Glomerular endothelial cell (primary cell): ENCODE measurements at places on chromosomes 3 and 15. TPM values are rescaled to one million over a fixed set of nuclear protein-coding genes. Genes with fewer than 3 reads are reported as not detected.

- DNase-seq, result no peak
These were observed 9.7 kb upstream of the FBLN2 start for GRCh38 chr3:13539292-13539638.

DNA sequence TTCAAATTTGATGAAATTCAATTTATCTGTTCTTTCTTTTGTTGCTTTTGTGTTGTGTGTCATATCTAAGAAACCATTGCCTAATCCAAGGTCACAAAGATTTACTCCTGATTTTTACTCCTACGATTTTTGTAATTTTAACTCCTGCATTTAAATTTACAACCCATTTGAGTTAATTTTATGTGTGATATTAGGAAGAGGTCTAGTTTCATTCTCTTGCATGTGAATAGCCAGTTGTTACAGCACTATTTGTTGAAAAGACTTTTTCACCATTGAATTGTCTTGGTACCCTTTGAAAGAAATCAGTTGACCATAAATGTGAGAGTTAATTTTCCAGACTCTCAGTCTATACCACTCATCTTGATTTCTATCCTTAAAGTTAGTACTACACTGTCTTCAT, 23.9 kb downstream of the CRTAP start:
- DNase-seq, result no peak

- DNase-seq, result no peak
These were observed 401.4 kb downstream of the ROBO1 start for GRCh38 chr3:79366414-79366813.

The FANCD2 gene
- 5.3 and 14.6 TPM in 2 replicates for total RNA-seq

- no peak for DNase-seq
These were observed 205.7 kb upstream of the EIF1B start for GRCh38 chr3:40103829-40104228.

DNA sequence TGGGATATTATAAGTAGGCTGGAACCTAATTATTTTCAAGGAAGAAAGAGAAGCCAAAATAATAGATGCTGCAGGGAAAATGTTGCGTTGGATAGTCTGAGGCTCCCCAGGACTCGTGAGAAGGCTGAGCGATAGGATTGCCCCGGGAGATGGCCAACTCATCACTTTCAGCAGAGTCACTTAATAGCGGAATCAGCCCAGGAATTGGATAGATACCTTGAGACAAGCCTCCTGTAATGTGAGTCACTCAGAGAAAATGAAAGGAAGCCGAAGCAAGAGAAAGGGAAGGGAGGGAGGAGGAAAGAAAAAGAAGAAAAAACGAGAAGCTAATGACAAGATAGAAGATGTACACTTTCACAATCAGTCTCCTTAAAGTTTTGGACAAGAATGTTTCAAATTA, 94.3 kb downstream of the SQOR start:
- no peak for DNase-seq

The PLAAT1 gene
- 5.2 and 7.3 TPM in 2 replicates for total RNA-seq

- no peak for DNase-seq
These were observed 39.4 kb upstream of the SMAD3 start for GRCh38 chr15:67025719-67026609.

DNA sequence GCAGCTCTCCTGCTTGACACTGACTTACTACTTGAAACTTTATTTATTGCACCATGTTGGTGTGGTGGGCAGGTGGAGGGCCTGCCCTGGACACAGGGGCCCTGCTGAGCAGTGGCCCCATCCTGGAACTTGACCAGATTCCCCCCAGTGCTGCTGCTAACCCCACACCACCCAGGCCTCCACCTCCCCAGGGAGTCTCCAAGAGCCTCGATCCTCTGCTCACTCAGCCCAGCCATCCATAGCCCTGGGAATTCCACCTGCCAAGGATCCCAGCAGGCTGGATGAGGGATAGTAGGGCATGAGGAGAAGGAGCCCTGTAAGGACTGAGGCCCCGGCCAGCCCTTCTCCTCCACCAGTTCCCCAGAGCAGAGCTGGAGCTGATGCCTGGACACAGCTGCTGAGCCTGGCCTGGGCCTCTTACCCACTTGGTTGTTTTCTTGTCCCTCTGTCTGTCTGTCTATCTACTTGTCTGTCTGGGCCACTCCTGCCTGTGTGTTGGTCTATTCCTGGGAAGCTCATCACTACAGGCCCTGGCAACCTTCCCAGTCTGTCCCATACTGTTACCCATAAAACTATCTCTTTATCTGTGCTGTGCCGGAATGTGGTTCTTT, 2.8 kb downstream of the CHAC1 start:
- no peak for DNase-seq

- DNase-seq, result no peak
These were observed 478.0 kb downstream of the GABRG3 start for GRCh38 chr15:27448986-27449385.

- no peak for DNase-seq
These were observed 157.3 kb upstream of the CGNL1 start for GRCh38 chr15:57218826-57219576.

GRCh38 chr15:80026754-80027153, 32.7 kb upstream of the ZFAND6 start:
- no peak for DNase-seq

DNA sequence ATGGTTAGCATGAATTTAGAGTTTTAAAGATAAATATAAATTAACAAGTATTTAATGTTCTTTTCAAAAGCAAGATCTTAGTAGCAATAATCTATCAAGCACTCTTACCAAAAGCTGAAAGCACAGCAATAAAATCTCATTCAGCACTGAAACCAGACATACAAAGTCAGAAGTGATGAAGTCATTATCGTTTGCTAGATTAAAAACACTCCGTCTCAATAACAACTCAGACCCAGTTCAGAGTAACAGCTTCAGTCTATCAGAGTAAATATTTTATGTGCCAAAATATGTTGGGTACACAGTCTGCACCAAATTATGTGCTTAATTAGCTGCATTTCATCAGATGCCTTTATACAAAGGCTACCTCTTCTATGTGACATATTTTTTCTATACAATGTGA, 41.6 kb downstream of the CPA3 start:
- no peak for DNase-seq

DNA sequence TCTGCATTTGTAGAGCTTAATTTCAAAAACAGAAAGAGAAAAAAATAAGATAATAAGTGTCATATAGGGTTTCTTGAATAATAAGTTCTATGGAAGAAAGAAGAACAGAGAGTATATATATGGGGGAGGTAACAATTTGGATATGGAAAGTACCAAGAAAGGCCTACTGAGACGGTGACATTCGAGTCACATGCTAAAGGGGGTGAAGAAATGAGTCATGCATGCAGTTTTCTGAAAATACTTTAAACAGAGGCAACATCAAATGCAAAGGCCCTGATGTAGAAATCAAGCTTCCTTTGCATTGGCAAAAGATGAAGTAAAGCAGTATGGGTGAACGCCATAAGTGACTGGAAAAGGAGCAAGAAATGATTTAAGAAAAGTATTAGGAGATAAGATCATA, 371.6 kb upstream of the ZNF385D start:
- DNase-seq, result no peak

GRCh38 chr3:109903100-109903499, 565.8 kb upstream of the DPPA4 start:
- no peak for DNase-seq

The MUC4 gene
- 0.12 TPM in 1 of 2 replicates, not detected in the other for total RNA-seq

GRCh38 chr15:61064651-61065050, 164.5 kb downstream of the RORA start:
- DNase-seq, result no peak

DNA sequence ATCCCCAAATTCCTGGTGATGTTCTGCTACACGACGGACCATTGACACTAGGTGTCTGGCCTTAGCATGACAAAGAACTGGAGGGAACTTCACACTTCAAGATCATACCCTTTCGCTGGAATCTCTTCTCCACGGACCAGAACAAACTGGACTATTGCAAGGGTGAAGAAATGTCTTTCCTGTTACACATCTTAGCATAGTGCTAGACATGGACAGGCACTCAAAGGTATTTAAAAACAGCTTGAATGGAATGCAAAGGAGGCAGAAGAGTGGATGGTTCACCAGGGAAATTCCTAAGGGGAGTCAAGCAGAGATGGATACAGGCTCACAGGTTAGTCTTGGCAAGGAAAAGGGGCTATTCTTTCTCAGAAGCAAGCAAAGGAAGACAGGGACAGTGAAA, 33.5 kb upstream of the PDZRN3 start:
- DNase-seq, result no peak

The SORD gene
- total RNA-seq, result 6.4 and 9.0 TPM in 2 replicates

GRCh38 chr3:52423173-52423572, 21.7 kb downstream of the SEMA3G start:
- no peak for DNase-seq

- no peak for DNase-seq
These were observed 33.7 kb downstream of the CGGBP1 start for GRCh38 chr3:88025001-88025552.

The EBLN2 gene
- 0.78 and 4.9 TPM in 2 replicates for total RNA-seq

GRCh38 chr3:46087871-46088270, 60.6 kb upstream of the XCR1 start:
- DNase-seq, result no peak

GRCh38 chr3:142975316-142975995, 12.0 kb upstream of the PAQR9 start:
- DNase-seq, result no peak

GRCh38 chr3:138254216-138254615, 67.1 kb downstream of the ARMC8 start:
- DNase-seq, result no peak

The CIAO2A gene
- total RNA-seq, result 45.4 and 65.0 TPM in 2 replicates

- DNase-seq, result no peak
These were observed 27.1 kb downstream of the EIF2AK4 start for GRCh38 chr15:39961051-39961450.

DNA sequence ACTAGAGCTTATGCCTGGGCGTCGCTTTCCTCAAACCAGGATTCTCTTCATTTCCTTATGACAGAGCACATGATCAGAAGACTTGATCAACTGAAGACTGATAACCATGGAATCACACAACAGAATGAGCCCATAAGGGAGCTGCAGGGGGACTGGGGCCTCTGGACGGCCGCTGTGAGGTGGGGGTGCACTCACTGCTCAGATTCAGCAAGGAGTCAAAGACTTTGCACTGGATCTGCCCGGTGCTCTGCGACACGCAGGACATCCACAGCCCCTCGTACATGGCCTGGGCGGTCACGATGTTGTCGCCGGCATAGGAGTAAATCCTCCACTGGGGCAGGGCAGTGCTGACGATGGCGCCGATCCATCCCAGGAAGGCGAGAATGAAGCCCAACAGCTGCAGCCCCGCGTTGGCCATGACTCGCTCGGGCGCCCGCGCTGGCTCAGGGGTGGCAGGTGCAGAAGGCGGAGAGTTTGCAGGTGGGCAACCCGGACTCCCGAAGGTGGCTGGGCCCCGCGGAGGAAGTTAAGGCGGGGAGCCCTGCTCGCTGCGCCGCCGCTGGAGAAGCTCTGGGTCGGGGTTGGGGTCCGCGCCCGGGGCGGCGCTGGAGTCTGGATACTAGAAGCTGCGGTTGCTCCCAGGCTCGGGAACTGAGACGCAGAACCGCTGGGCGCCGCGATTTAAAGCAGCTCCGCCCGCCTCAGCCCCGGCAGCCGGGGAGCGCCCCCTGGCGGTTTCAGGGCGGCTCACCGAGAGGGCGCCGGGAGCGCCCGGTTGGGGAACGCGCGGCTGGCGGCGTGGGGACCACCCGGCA, at the start of gene CLDN1:
TSS of gene CLDN1 (minus strand) at position 658 of the 815 bp plus-strand sequence. CDS start at position 418, 240 bp downstream.
- no peak for DNase-seq

GRCh38 chr15:66704803-66705153, 2.7 kb downstream of the SMAD6 start:
- DNase-seq, result no peak

DNA sequence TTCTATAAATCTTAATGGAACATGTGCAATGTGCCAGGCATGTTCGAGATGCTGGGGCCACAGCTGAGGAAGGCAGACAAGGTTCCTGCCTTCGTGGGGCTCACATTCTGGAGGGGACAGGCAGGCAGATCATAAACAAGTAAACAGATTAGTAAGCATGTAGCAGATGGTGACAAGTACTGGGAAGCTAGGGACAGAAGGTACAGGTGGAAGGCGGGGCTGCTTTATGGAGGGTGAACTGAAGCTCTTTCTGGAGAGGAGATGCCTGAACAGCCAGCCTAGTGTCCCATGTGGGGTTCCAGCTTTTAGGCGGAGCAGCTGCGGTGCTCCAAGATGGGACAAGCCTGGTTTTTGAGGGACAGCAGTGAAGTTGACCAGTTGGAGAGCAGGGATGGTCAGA, 74.7 kb upstream of the SNRK start:
- DNase-seq, result no peak

The ARGFX gene
- not detected in 2 replicates for total RNA-seq

DNA sequence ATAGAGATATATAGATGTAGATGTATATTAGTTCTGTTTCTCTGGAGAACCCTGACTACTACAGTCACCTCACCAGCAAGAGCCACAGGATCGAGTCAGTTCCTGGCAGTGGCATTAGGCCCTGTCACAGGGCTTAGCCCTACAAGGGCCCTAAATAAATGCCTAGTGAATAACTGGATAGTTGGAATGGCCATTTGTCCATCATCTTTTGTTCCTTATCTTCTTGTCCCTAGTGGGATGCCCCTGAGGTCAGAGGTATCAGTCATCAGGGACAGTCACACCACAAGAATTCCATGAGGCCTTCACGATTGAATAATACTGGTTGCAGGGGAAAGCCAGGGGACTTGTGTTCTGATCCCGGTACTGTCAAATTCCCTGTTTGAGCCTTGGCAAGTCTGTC, 204.9 kb upstream of the PPP2R3A start:
- DNase-seq, result no peak

DNA sequence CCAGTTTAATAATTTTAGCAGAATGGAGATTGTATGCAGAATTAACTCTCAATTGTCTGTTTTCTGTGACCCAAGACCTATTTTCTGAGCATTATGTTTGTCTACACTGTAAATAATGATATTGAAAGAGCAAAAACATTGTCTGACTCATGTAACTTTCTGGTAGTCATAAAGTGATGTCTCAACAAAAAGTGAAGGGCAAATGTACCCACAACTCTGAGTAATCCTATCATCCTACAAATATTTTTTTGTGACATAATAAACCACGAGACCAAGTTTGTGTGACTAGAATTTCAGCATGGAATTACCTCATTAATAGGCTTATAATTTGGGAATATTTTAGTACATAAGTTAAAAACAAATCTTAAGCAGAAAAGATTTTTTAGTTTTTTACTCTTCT, 15.4 kb upstream of the ABHD10 start:
- DNase-seq, result no peak

GRCh38 chr3:99842826-99843589, 25.3 kb downstream of the CMSS1 start:
- DNase-seq, result no peak

The FOXB1 gene
- total RNA-seq, result not detected in 2 replicates

GRCh38 chr15:71055461-71055860, 59.8 kb upstream of the THSD4 start:
- no peak for DNase-seq

- DNase-seq, result no peak
These were observed 462 bp downstream of the IGDCC3 start for GRCh38 chr15:65377105-65377975.

The SPATA12 gene
- total RNA-seq, result 0.15 and 0.18 TPM in 2 replicates

DNA sequence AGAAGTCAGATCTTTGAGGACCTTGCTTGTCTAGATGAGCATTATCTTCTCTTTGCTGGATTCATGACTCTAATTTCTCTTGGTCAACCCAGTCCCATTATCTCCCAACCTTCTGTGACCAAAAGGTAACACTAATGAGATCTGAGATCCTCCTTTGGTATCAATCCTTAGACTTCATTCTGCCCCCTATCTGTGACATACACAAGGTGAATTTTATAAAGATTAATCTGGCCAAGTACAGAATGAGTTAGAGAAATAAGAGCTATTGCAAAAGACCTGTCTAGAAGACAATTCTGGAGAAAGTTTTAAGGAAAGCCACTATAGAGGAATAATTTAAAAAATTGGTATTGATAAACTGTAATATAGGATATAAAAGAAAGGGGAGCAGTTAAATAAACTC, 113.8 kb upstream of the KCNMB2 start:
- no peak for DNase-seq

The KNG1 gene
- total RNA-seq, result not detected in 2 replicates
